ENCODE measurements at places on chromosomes 11 and 22.

GRCh38 chr11:85236211-85236610 lies 390.9 kb downstream of the DLG2 start:
- no peak for DNase-seq

- DNase-seq, result no peak
Observed at GRCh38 chr11:76288166-76288980, 82.1 kb upstream of the WNT11 start.

DNA sequence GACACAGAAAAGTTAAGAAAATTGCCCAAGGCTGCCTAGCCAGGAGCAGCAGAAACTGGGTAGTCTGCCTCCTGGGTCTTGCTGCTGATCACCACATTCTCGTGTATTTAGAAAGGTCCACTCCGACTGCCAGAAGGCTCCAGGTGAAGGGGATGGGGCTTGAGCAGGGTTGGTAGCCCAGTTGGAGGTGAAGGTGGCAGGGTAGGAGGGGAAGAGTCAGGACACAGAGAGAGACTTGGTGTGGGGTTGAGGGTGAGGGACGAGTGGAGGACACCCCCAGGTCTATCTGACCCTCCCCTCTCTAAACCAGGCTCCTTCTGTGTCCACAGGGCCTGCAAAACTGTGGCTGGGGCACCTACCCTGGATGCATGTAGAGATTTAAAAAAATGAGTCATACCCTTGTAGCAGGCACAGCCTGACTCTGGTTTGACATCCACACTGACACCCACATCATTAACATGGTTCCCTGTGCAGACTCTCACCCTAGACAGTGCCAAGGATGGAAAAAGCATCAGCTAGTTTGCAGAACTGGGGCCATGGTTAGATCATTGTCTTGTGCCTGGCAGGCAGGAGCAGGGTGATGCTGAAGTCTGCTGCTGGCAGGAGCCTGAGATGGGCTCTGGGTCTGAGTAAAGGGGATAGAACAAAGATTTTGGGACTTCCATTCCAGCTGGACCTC lies 273.2 kb downstream of the TENM4 start:
- DNase-seq, result no peak

DNA sequence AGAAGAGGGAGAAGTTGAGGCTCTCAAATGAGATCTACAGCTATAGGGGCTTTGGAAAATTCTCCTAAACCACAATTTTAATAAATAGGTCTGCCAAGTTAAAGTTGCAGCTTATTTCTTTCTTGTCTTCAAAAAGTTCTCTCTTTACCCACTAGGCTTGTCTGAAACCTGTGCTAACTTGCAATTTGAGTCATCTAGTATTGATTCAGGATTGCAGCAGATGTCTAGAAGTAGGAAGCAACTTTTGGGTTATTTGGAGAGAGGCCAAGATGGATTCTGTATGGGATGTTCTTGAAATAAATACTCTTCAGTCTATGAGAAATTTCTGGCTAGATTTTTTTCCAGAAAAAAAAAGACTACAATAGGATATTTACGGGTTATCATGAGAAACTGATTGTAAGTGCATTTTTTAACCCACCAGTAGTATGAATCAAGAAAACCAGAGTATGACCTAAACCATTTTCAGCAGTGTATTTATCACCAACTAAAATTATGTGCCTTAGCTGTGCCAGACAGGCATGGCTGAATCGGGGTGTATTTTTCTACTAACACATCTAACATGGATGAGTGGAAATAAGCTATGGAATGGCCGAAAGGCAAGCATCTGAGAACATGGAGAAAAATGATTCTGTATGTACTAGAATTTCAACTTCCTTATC lies 4.9 kb upstream of the RAB38 start:
- no peak for DNase-seq

DNA sequence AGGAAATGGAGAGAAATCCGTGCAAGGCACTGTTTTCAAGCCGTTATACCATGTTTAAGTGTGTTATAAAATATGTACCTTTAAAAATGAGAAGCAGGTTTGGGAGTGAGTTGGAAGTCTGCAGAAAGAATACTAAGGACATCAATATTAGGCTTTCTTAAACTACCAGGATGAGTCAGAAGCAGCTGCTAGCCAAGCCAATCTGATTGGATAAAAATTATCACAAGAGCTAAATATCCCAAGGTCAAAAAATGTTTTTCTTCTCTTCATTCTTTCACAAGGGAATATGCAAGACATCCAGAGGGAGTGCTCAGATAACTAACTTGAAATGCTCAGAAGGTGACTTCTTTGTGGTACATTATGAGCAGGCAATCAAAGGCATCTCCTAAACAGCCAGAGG lies 19.3 kb upstream of the CKAP5 start:
- DNase-seq, result no peak

GRCh38 chr11:64103277-64103985 lies 62.5 kb downstream of the MACROD1 start:
- DNase-seq, result no peak

DNA sequence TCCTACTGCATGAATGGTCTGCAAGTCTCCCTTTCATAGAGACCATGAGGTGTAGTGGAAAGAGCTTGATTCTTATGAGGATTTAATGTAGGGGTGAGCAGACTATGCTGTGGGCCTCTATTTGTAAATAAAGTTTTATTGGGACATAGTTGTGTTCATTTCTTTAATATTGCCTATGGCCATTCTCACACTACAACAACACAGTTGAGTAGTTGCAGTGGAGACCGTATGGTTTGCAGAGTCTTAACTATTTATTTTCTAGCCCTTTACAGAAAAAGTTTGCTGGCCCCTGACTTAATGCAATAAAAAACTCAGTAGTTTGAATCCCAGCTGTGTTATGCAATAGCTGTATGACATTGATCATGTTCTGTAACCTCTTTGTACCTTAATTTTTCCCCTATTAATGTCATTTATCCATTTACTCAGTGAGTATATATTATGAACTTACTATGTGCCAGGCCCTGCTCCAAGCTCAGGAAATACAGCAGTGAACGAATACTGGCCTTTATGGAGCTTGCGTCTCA lies 106.3 kb downstream of the ATXN10 start:
- no peak for DNase-seq
